Right hindlimb (tissue), 1 donor: ENCODE measurements at places on chromosomes 12 and 14.

DNA sequence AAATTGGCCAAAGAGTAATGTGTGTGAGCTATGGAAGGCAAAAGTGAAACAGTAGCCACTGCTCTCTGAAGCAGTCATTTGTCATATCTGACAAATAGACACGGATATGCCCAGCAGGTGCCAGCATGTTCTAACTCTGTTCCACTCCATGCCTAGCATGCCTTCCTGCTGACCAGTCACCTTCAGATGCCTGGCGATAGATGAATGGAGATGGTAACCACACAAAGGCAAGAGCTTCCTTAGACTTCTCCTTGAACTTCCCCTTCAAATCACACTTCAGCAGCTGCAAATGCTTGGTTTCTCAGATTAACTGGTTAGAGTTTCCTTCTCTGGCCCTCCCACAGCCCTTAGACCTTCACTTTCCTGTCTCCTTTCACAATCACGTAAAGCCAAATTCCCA is 429.9 kb downstream of the DAD1 start:
- DNase-seq = no peak

DNA sequence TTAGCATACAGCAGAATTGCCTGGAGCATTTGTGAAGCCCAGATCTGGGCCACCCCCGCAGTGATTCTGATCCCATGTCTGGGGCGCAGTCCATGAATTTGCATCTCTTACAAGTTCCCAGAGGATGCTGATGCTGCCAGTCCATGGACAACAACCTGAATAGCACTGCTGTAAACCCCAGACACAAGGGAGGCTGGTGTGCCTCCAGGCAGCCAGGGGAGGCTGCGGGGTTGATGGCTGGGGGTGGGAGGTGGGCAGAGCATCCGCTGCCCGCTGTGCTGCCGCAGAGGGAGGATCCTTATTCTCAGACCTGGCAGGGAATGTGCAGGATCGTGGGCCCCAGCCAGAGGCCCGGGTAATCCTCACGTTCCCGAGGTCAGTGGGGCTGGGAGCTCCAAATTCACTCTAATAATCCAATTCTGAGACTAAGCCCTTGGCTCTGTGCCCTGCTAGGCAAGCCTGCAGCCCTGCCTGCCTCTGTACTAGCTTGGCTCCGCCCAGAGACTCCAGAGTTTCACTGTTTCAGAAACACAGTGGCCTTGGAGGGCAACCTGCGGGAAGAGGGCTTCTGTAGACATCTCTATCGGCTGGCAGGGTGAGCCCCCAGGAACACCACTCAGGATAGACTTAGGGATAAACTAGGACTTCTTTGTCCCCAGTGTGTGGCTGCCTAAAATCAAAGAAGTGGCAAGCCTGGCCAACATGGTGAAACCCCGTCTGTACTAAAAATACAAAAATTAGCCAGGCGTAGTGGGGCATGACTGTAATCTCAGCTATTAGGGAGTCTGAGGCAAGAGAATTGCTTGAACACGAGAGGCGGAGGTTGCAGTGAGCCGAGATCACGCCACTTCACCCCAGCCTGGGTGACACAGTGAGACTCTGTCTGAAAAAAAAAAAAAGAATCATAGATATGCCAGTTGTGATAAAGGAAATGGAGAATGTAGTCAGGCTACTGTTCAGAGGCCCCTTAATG is 17.8 kb upstream of the MLEC start:
- peak; percentile 56 for DNase-seq

DNA sequence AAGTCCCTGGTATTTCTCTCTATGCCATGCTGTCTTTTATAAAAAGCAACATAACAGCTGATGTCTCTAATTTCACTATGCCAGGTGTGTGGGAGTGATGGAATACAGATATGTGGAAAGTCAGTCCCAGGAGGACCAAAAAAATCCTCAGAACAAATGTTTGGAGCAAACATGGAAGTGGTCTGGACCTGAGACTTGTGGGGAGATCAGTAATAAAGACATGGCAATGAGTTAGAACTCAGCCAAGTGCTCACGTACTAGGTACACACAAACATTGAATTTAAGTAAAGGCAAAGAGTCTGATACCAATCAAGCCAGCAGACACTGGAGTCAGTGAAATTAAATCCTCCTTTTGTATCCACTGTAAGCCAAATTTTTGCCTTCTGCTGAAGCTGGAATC is 223.6 kb downstream of the ALG10B start:
- DNase-seq = no peak

GRCh38 chr12:56160193-56160763 is 2.1 kb downstream of the MYL6 start:
- DNase-seq = no peak

GRCh38 chr12:72471806-72472205 is 199.6 kb downstream of the TRHDE start:
- DNase-seq = no peak

GRCh38 chr12:80858356-80858755 is 79.4 kb downstream of the LIN7A start:
- DNase-seq = no peak

DNA sequence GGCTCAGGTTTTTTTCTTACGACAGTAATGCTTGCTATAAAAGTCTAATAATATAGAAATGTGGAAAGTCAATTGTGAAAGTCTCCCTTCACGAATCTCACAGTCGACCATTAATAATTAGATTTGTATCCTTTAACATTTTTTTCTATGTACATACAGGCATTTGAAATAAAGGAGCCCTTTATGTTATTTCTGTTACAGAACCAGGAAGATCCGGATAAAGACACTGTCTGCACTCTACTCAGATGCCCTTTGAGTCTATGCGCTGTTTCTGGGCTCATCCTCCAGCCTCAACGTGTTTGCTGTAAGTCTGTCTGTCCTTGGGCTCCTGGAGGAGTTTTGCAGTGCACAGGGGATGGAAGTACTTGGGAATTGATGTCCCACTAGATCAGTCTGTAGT is 212.2 kb upstream of the ATP2B1 start:
- no peak for DNase-seq

DNA sequence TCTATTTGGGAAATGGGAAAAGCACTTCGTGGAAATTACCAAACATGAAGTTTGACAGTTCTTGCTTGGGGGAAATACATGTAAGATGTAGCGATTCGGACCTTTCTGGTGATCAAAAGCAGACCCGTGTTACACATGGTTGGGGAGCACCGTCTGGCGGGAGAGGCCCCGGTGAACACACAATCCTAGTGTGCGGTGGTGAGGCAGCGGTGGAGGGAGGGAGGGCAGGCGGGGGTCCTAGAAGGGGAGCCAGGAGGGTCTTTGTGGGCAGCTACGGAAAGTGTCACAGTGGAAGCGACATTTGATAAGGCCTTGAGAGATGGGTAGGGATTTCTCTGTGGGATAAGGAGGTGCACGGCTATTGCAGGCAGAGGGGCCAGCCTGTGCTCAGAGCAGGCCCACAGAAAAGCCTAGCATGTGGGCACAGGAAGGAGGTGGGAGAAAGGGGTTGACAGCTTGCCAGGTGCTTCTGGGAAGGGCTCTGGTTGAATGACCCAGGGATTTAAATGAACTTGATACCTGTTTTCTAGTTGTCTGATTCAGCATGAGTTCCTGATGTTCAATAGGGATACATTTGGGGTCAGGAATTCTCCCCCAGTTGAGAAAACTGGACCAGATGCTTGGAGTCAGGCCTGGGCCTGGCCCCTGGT is 7.2 kb downstream of the MVK start:
- no peak for DNase-seq

- no peak for DNase-seq
Measured at GRCh38 chr12:131281016-131281415, 327.3 kb downstream of the ADGRD1 start.

GRCh38 chr14:85413836-85414526 is 116.0 kb upstream of the FLRT2 start:
- no peak for DNase-seq

- no peak for DNase-seq
Measured at GRCh38 chr12:79162948-79163347, 298.4 kb downstream of the SYT1 start.

DNA sequence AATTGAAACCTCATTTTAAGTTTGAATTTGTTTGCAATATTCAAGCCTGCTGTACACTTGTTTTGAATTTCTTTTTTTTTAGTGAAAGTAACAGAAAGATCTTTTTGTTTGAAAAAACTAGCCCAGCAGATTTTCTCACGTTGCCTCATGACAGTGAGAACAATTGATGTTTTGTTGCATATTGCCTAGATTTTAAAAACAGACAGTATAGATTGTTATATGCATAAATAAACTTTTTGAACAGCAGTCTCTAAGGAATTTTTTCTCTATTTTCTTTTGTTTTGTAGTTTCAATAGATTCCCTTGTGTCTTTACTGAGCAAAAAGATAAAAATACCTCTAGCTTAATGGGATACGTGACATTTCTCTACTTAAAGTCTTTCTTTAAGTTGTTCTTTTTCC is 15.4 kb downstream of the OR6C6 start:
- no peak for DNase-seq

DNA sequence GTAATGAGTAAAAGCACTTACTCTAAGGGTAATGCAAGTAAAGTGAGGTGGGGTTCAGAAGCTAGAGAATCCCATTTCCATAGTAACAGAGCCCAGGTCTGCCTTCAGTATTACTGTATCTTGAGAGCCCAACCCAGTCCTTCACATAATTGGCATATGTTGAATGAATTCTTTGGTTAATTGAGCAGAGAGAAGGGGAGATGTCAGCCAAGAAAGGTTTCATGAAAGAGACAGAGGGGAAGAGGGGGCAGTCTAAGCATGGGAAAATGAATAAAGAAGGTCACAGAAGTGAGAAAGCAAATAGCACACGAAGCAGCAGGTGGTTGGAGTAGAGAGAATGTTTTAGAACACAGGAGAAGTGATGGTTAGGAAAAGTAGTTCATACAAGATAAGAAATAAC is 371.1 kb downstream of the SEC23A start:
- DNase-seq = no peak

- no peak for DNase-seq
Measured at GRCh38 chr12:108254517-108255251, 84.4 kb downstream of the CMKLR1 start.
